A549 treated with ZK216348 at 1 μM for 4 hours (cell line): ENCODE measurements at places on chromosomes 3 and 15. TPM values are rescaled to one million over a fixed set of nuclear protein-coding genes. Genes with fewer than 3 reads are reported as not detected.

AP3B2 gene
- 0.41 to 1.7 TPM (median 0.88 TPM) in 5 replicates for total RNA-seq

SNX4 gene
- 18.9 to 28.7 TPM (median 23.8 TPM) in 5 replicates for total RNA-seq

ARPP21 gene
- total RNA-seq, result 0.07 to 0.13 TPM (median 0.07 TPM) in 3 of 5 replicates, not detected in the others

CNTN3 gene
- not detected in 5 replicates for total RNA-seq

CDCP1 gene
- 8.7 to 12.2 TPM (median 9.5 TPM) in 5 replicates for total RNA-seq
